ENCODE measurements at places on chromosomes 12 and 14. TPM values are rescaled to one million over a fixed set of nuclear protein-coding genes. Genes with fewer than 3 reads are reported as not detected.

DNA sequence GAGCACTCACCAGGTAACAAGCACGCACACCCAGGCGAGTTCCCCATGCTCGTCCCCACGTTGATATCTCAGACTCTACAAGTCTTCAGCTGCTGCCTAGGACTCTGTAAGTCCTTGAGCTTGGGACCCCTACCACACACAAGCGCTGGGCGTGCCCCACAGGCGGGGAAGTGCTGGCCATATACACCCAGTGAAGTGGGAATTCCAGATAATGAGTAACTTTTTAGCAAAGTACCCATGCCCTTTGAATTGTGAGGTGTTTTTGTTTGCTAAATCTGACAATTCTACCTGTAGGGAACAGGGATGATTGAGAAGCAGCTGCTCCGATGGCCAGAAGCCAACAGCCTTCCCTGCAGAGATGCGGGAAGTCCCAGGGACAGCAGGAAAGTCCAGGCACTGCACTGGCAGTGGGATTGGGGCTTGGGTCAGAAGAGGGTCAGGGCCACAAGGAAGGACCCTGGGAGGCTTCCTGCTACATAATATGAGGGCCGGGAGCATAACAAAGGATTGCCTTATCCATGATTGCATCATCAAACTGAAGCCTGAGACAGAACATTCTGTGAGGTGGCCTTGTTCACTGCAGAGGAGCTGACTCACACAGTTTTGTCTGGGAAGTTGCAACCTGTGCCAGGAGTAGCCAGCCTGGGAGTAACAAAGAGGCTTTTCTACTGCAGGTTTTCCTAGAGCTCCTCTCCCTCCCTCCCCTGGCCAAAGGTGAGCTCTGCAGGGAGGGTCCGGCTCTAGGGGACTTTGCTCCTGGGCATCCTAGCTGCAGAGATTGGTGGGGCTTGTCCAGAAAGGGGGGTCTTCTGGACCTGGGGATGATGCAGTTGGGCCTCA lies 13.2 kb upstream of the SERPINA3 start:
- H3K4me3 ChIP-seq, result no peak overlapping the region
- H3K27ac ChIP-seq, result peak overlapping the region; percentile 46

GRCh38 chr12:51869931-51870330 lies 18.0 kb upstream of the ANKRD33 start:
- H3K4me3 ChIP-seq, result no peak overlapping the region
- DNase-seq, result no peak
- peaks cover 40% of the 10 kb centered on the region for H3K27me3 ChIP-seq

GRCh38 chr12:77796775-77797174 lies 33.9 kb upstream of the NAV3 start:
- H3K27me3 ChIP-seq, result no peaks in the 10 kb centered on the region
- DNase-seq, result peak; percentile 40

- peaks cover 18% of the 10 kb centered on the region for H3K27me3 ChIP-seq
- H3K4me1 ChIP-seq, result no peaks in the 10 kb centered on the region
- no peak for DNase-seq
- no peak overlapping the region for H3K27ac ChIP-seq
- no peaks in the 10 kb centered on the region for H3K36me3 ChIP-seq
Observed at GRCh38 chr14:76827696-76828296, 1.6 kb downstream of the LRRC74A start.

GRCh38 chr14:96077983-96078624 lies 38.9 kb downstream of the C14orf132 start:
- H3K27me3 ChIP-seq, result no peaks in the 10 kb centered on the region
- no peak for DNase-seq
- peaks cover 13% of the 10 kb centered on the region for H3K36me3 ChIP-seq
- H3K4me1 ChIP-seq, result no peaks in the 10 kb centered on the region

DNA sequence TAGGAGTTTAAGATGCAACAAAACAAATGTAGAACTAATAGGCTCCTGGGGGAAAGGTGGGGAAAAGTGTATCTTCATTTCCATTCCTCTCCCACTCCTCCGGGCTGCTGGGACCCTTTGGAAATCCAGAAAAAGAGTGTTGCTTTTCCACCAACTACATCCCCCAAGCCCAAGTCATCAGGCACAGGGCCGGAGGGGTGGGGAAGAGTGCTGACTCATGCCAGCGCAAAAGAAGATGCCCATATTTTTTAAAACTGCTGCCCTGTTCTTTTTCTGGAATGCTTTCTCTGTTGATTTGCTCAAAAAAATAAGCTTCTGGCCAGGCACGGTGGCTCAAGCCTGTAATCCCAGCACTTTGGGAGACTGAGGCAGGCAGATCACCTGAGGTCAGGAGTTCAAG lies 70.9 kb downstream of the TBK1 start:
- peaks cover 9% of the 10 kb centered on the region for H3K4me1 ChIP-seq
- peak; percentile 22 for DNase-seq
- H3K27ac ChIP-seq, result peak overlapping the region; percentile 39
- no peaks in the 10 kb centered on the region for H3K27me3 ChIP-seq

- no peaks in the 10 kb centered on the region for H3K36me3 ChIP-seq
- no peak overlapping the region for H3K27ac ChIP-seq
- no peak for DNase-seq
Observed at GRCh38 chr14:92264195-92264594, 58.8 kb upstream of the SLC24A4 start.

GRCh38 chr12:129494766-129495165 lies 409.1 kb downstream of the TMEM132D start:
- no peak for DNase-seq
- no peak overlapping the region for H3K27ac ChIP-seq
- no peaks in the 10 kb centered on the region for H3K4me1 ChIP-seq
- no peaks in the 10 kb centered on the region for H3K27me3 ChIP-seq
- no peaks in the 10 kb centered on the region for H3K36me3 ChIP-seq
- no peak overlapping the region for H3K4me3 ChIP-seq

GRCh38 chr12:3461391-3461790 lies 29.6 kb upstream of the PRMT8 start:
- no peak overlapping the region for H3K4me3 ChIP-seq
- H3K27me3 ChIP-seq, result peaks cover 1% of the 10 kb centered on the region
- no peaks in the 10 kb centered on the region for H3K36me3 ChIP-seq
- H3K4me1 ChIP-seq, result no peaks in the 10 kb centered on the region
- no peak overlapping the region for H3K27ac ChIP-seq

DNA sequence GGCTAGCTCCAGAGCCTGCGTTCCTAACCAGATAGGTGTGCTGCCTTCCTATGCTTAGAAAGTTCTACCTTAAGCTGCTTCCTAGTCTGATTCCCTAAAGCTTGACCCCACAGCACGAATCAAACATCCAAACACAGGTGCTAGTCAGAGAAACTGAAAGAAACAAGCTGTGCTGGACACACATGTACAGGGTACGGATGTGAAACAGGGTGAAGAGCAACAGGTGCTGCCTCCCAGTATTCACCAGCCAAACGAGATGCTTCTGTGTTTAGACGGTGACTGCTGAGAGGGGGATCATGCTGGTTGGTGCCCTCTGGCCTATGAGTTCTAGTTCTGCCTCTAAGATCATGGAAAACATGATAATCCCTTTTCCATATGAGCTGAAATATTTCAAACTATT lies 105.3 kb downstream of the GRIP1 start:
- H3K27me3 ChIP-seq, result no peaks in the 10 kb centered on the region
- no peaks in the 10 kb centered on the region for H3K36me3 ChIP-seq
- H3K4me3 ChIP-seq, result no peak overlapping the region
- no peaks in the 10 kb centered on the region for H3K4me1 ChIP-seq
- no peak for DNase-seq
- H3K27ac ChIP-seq, result no peak overlapping the region

GRCh38 chr12:64685050-64685449 lies 74.2 kb downstream of the GNS start:
- H3K27me3 ChIP-seq, result no peaks in the 10 kb centered on the region
- peaks cover 15% of the 10 kb centered on the region for H3K36me3 ChIP-seq
- no peak overlapping the region for H3K27ac ChIP-seq
- H3K4me3 ChIP-seq, result no peak overlapping the region
- peaks cover 8% of the 10 kb centered on the region for H3K4me1 ChIP-seq
- DNase-seq, result no peak

- H3K4me3 ChIP-seq, result no peak overlapping the region
- peak; percentile 34 for DNase-seq
- H3K4me1 ChIP-seq, result peaks cover 11% of the 10 kb centered on the region
- no peak overlapping the region for H3K27ac ChIP-seq
- no peaks in the 10 kb centered on the region for H3K27me3 ChIP-seq
- no peaks in the 10 kb centered on the region for H3K36me3 ChIP-seq
Observed at GRCh38 chr14:71416392-71416791, 509.1 kb downstream of the PCNX1 start.

DNA sequence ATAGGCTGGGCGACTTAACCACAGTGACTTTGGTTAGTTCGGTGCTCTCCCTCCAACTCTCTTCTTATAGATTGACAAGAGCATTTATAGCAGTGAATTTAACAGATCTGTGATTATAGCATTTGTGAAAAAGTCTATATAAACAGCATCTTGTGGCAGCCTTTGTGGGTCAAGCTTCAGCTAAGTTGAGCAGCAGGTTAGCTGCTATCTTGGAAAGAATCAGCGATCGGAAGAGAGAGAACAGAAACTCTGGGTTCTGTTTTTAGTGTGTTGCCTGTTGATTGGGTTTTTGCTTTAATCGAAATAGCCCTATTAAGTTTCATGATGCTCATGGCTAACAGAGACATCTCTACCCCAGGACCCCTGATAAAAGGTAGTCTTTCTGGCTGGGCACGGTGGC lies 20.2 kb downstream of the EVL start:
- H3K4me1 ChIP-seq, result no peaks in the 10 kb centered on the region
- no peak overlapping the region for H3K4me3 ChIP-seq
- no peak overlapping the region for H3K27ac ChIP-seq
- H3K27me3 ChIP-seq, result no peaks in the 10 kb centered on the region
- peaks cover 4% of the 10 kb centered on the region for H3K36me3 ChIP-seq
- no peak for DNase-seq

DNA sequence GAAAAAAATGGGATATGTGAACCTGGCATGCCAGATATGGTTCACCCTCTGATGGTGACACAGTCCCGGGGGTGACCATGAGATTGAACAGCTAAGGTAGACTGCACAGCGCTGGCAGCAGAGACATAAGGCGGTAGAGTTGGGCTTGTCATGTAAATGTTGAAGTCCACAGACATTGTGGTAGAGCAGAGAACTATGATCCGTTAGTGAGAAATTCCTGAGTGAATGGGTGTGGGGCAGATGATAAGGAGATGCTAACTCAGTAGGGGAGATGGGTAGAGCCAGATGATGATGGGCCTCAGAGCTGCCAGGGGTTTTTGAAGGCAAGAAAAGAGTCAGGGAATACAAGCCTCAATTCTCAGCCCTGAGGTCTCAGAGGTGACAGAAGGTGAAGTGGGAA lies 51.1 kb upstream of the DNM1L start:
- no peaks in the 10 kb centered on the region for H3K4me1 ChIP-seq
- H3K27ac ChIP-seq, result no peak overlapping the region
- H3K27me3 ChIP-seq, result no peaks in the 10 kb centered on the region
- H3K4me3 ChIP-seq, result no peak overlapping the region
- peaks cover 20% of the 10 kb centered on the region for H3K36me3 ChIP-seq

DNA sequence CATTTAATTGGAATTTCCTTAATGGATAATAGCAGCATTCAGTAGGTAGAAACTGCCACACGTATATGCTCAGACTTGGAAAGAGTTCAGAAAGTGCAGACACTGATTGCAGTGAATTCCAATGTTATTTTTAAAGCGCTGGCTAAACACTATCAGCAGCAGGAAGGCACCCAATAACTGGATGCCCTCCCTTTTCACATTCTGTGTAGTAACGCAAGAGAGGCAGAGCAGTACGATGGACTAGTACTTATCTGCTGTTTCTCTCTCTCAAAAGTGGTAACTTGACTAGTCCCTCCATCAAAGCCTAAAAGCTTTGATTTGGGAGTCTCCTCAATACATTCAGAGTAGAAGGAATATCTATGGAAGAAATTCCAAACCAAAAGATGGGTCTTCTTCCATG lies 791.0 kb downstream of the TMTC2 start:
- no peaks in the 10 kb centered on the region for H3K27me3 ChIP-seq
- no peaks in the 10 kb centered on the region for H3K4me1 ChIP-seq
- H3K4me3 ChIP-seq, result no peak overlapping the region
- DNase-seq, result no peak
- no peaks in the 10 kb centered on the region for H3K36me3 ChIP-seq

GRCh38 chr14:100336618-100337530 lies 13.7 kb downstream of the SLC25A47 start:
- H3K4me1 ChIP-seq, result peaks cover 7% of the 10 kb centered on the region
- H3K27ac ChIP-seq, result no peak overlapping the region
- H3K36me3 ChIP-seq, result peaks cover 66% of the 10 kb centered on the region
- H3K4me3 ChIP-seq, result no peak overlapping the region

DNA sequence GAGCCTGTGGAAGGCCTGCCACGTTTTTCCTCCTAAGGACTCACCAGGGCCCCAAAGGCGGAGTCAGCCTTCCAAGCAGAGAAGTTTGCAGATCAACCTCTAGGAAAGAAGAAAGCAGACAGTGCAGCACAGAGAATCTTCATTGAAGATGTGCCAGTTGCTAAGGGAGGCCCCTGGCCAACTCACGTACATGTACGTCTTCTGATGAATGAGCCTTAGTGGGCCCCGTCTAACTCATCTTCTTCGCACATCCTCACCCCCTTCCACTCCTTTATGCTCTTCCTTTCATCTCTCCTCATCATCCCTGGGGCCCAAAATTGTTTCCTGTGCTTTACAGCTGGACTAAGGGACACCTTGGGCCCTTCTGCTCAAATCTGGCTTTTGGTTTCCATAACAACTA lies 703.0 kb upstream of the TBX3 start:
- H3K27me3 ChIP-seq, result no peaks in the 10 kb centered on the region
- H3K4me3 ChIP-seq, result no peak overlapping the region
- no peaks in the 10 kb centered on the region for H3K36me3 ChIP-seq
- no peak for DNase-seq
- no peak overlapping the region for H3K27ac ChIP-seq

DNA sequence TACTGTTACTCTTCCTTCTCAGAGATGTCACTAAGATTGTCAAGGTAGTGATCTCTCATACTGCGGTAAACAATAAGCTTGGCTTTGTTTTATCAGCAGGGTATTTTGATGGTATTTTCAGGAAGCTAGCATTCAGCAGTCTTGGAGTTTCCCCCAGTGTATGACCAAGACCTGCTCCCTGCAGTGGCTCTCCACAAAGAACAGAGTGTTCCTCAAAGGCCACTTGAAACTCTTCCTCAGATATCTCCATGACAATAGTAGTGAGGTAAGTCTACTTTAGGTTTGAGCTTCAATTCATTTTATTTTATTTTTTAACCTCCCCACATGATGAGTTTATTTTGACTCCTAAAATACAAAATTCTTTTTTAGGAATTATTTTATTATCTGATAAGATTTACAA lies 74.0 kb upstream of the G2E3 start:
- no peaks in the 10 kb centered on the region for H3K27me3 ChIP-seq
- no peaks in the 10 kb centered on the region for H3K4me1 ChIP-seq
- H3K36me3 ChIP-seq, result no peaks in the 10 kb centered on the region
- H3K4me3 ChIP-seq, result no peak overlapping the region

GYS2 gene
- total RNA-seq, result not detected

B3GNT4 gene
- total RNA-seq, result under 0.01 TPM

EXOC3L4 gene
- total RNA-seq, result not detected

SLCO1B3 gene
- total RNA-seq, result not detected

PAN2 gene
- total RNA-seq, result 9.7 TPM

POP5 gene
- total RNA-seq, result 66.1 TPM

ALKBH1 gene
- 10.8 TPM for total RNA-seq

CBLN3 gene
- 0.72 TPM for total RNA-seq
